Activated CD8-positive, alpha-beta T cell treated with anti-CD3 and anti-CD28 coated beads for 36 hours (primary cell): ENCODE measurements at places on chromosomes 4 and X. TPM values are rescaled to one million over a fixed set of nuclear protein-coding genes. Genes with fewer than 3 reads are reported as not detected.

- H3K27me3 ChIP-seq, result no peaks in the 10 kb centered on the region
- H3K4me3 ChIP-seq, result no peak overlapping the region
- no peak overlapping the region for H3K27ac ChIP-seq
- DNase-seq, result no peak
Observed at GRCh38 chr4:87105101-87105845, 115.1 kb downstream of the KLHL8 start.

DNA sequence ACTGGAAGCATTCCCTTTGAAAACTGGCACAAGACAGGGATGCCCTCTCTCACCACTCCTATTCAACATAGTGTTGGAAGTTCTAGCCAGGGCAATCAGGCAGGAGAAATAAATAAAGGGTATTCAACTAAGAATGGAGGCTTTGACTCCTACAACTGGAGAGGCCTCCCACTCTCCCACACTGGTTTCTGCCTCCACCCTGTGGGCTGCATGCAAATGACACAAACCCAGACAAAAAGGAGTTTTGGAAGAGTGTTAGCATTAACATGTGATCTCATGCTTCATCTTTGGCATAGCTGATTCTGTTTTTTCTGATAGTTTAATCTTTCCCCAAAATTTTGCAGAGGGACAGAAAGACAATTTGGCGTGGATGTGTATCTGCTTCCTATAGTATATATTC, 80.8 kb upstream of the IQCM start:
- H3K4me1 ChIP-seq, result no peaks in the 10 kb centered on the region
- no peak overlapping the region for H3K4me3 ChIP-seq
- DNase-seq, result no peak
- no peaks in the 10 kb centered on the region for H3K27me3 ChIP-seq

GRCh38 chrX:101203761-101204351, 15.7 kb upstream of the DRP2 start:
- no peak for DNase-seq
- H3K4me3 ChIP-seq, result no peak overlapping the region
- H3K36me3 ChIP-seq, result no peaks in the 10 kb centered on the region
- peaks cover 11% of the 10 kb centered on the region for H3K4me1 ChIP-seq
- no peaks in the 10 kb centered on the region for H3K27me3 ChIP-seq

GRCh38 chr4:166165829-166166420, 292.9 kb downstream of the TLL1 start:
- peaks cover 2% of the 10 kb centered on the region for H3K27me3 ChIP-seq
- H3K36me3 ChIP-seq, result no peaks in the 10 kb centered on the region
- no peak overlapping the region for H3K27ac ChIP-seq
- H3K4me1 ChIP-seq, result no peaks in the 10 kb centered on the region

DNA sequence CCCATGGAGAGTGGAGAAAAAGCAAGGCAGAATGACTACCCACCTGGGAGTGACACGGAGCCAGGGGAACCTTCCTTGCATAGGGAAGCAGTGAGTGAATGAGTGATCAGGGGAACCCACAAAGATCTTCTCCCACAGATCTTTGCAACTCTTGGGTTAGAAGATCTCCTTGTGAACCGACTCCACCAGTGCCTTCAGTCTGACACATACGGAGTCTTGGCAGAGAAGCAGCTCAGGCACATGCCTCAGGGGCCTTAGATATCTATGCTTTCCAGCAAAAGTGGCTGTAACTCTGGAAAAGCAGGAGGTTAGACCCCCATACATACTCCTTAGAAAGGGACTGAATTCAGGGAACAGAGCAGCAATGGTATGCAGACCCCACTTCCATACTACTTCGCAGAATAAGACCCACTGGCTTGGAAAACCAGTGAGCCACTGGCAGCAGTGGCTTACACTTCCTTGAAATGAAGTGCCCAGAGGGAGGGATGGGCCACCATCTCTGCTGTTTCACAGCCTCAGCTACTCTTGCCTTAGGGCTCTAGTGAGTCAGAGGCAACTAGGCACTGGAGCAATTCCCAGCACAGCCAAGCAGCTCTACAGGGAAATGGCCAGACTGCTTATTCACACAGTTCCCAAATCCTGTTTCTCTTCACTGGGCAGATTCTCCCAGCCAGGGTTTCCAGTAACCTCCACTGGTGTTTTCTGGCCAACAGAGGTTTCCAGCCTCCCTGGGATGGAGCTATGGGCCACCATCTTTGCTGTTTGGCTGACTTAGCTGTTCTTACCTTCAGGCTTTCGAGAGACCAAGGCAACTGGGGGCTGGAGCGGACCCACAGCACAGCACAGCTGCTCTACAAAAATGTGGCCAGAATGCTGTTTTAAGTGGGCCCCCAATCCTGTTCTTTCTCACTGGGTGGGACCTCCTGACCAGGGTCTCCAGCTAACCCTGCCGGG, 82.8 kb upstream of the TCEAL2 start:
- no peak for DNase-seq
- no peaks in the 10 kb centered on the region for H3K27me3 ChIP-seq
- H3K4me3 ChIP-seq, result no peak overlapping the region
- no peaks in the 10 kb centered on the region for H3K36me3 ChIP-seq
- H3K4me1 ChIP-seq, result no peaks in the 10 kb centered on the region

CXCL11 gene
- total RNA-seq, result not detected

GYPA gene
- total RNA-seq, result not detected

DNA sequence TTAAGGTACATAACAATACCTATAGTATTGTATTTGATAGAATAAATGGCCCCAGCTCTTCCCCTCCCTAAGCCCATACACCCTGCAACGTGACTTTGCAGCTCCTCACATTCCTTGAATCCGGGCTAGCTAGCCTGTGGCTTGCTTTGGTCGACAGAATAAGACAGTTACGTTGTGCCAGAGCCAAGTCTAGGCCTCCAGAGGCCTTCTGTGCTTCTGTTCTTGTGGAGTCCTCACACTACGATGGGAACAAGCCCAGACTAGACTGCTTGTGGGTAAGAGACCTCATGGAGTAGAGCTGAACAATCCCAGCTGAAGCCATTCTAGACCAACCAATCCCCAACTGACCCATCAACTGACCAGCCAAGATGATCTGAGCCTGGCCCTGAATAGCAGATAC, 102.4 kb upstream of the PLAC1 start:
- no peaks in the 10 kb centered on the region for H3K27me3 ChIP-seq
- H3K4me1 ChIP-seq, result no peaks in the 10 kb centered on the region
- no peak for DNase-seq
- no peak overlapping the region for H3K4me3 ChIP-seq
- no peak overlapping the region for H3K27ac ChIP-seq

GRCh38 chr4:122003335-122003734, 51.5 kb upstream of the TRPC3 start:
- H3K27me3 ChIP-seq, result peaks cover 12% of the 10 kb centered on the region
- no peaks in the 10 kb centered on the region for H3K4me1 ChIP-seq
- no peak overlapping the region for H3K27ac ChIP-seq
- DNase-seq, result peak; percentile 48
- H3K4me3 ChIP-seq, result no peak overlapping the region

ADGRG4 gene
- total RNA-seq, result not detected

GAGE12G gene
- not detected for total RNA-seq

- H3K27me3 ChIP-seq, result no peaks in the 10 kb centered on the region
- no peak overlapping the region for H3K4me3 ChIP-seq
- H3K27ac ChIP-seq, result no peak overlapping the region
- DNase-seq, result no peak
- H3K4me1 ChIP-seq, result no peaks in the 10 kb centered on the region
- H3K36me3 ChIP-seq, result no peaks in the 10 kb centered on the region
Observed at GRCh38 chrX:132467026-132467425, 21.8 kb downstream of the MBNL3 start.
